8988T (cell line): ENCODE measurements at places on chromosomes 3 and 15.

GRCh38 chr15:47885920-47886319 is 168.6 kb downstream of the SEMA6D start:
- DNase-seq: no peak

GRCh38 chr3:16372362-16373292 is 107.6 kb downstream of the OXNAD1 start:
- DNase-seq: no peak

GRCh38 chr15:29570948-29571791 is 251.1 kb downstream of the TJP1 start:
- peak; percentile 42 for DNase-seq

DNA sequence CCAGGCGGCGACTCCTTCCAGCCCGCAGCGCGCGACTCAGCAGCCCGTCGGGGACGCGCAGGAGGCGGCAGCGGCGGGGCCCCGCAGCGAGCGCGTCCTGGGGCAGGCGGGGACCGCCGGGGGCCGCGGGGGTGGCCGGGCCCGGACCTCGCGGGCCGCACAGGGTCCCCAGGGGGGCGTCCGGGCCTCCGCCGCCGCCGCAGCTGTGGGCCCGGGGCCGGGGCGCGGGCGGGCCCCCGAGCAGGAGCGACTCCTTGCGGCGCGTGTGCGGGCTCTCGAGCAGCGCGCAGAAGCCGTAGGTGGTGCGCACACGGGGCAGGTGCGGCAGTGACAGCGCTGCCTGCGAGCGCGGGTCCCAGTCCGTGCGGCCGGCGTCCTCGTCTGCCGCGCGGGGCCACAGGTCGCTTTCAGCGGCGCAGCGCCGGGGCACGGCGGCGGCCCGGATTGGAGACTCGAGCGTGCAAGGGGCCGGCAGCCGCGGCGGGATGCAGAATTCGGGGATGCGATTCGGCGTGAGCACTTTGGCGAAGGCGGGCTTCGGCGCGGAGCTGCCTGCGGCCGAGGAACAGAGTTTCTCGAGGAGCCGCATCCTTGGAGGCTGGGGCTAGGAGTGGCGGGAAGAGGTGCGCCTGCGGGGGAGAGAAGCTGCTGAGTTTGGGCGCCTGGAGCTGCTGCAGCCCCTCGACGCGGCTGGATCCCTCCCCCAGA is 535 bp downstream of the C2CD4B start:
- DNase-seq: peak; percentile 28

DNA sequence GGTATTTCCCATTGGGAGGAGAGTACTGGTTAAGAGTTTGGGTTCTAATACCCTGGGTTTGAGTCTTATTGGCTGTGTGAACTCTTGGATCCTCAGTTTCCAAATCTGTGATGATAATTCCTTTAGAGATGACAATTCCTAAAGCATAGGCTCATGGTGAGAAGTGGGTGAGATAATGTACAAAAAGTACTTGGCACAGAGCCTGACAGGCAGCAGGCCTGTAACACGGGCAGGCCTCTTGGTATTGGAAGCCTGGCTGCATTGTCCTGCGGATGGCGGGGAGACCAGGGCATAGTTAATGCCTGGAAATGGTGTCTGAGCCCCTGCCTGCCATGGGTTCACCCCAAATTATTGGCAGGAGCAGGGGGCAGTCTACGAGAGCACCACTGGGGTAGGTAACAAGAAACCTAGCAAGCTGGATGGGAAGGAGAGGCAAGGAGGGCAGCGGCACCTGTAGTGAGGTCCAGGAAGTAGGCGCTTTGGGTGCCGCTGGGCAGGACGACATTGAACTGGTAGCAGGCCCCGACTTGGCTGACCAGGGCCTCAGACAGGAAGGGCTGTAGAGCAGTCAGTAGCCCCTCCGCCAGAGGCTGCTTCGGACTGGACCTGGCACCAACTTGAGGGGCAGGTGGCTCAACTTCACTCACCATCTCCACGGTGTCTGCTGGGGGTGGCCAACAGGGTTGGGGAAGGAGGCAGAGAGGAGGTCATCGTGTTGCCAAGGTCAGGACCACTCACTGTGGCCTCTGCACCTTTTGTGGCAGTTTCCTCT is 7.7 kb downstream of the STOML1 start:
- no peak for DNase-seq

DNA sequence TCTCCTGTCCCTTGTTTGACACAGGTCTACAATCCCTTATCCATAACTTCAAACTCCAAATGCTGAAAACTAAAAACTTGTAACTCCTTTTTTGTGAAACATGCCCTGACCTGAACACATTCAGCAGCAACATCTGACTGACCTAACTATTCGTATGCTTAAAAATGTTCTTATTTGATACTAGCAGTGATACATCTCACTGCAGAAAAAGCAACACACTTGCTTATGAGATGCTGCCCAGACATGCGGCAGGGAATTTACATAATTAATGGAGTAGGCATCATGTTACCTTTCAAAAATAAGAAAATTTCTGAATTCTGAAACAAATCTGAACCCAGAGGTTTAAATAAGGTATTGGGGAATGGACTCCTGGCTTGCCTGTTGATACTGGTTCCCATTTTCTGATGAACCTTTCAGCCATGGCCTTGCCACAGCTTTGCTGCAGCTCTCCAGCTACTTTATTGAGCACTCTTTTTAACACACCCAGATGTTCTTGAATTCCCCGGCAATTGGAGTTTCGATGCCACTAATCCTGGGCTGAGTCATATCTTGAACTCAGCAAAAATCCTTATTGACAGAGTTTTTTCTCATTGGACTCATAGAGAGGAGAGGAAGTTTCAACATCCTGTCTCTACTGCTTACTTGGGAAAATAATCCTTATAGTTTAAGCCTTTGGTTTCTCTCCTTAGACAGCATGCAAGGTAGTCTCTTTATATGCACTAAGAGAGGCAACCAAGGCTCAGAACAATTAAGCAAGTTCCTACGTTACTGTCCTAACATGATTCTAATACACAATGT is 296.6 kb upstream of the LMCD1 start:
- no peak for DNase-seq

- no peak for DNase-seq
These were observed 34.7 kb downstream of the GRAMD1C start for GRCh38 chr3:113873293-113873692.

DNA sequence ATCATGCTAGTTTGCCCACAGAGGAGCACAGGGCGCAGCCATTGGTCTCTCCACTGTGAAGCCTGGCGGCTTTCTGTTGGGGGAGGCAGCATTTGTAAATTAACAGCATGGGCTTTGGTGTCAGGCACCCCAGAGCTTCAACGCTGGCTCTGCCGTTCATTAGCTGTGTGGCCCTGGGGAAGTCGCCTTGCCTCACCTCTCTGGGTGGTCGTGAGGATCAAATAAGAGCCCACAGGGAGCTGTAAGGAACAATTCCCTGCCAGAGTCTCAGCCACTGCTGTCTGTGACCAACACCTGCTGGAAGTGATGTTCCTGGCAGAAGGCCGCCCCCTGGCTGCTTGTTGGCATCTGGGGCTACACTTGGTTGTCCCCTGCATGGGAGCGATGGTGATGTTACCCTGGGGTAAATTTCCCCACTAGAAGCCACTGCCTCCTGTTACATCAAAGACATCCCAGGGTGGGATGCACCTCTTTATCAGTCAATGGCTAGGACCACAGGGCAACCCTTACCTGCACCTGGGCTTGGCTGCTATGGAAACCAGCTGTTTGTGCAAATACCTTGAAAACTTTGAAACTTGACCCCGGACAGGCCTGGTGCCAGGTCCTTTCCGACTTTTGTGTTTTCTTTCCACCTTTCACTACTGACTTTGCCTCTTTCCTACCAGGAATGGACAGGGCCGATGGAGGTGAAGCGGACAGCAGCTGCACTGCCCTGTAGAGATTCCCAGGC is 36.9 kb downstream of the DNASE1L3 start:
- peak; percentile 64 for DNase-seq

DNA sequence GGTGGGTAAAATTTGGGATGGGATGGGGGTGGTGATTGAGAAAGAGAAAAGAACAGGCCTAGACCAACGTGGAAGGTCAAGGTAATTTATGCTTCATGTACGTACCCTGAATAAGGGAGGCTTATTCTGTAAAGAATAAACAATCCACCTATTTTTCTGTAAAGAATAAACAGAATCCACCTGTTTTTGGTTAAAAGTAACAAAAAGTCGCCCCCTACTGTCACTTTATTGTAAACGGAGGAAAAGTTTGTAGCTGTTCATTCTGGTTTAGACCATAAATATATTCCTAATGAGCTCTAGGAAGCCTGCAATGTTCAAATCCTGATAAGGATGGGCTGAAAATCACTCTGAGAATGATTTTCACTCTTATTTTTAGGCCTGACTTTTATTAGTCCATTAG is 23.5 kb upstream of the SQOR start:
- no peak for DNase-seq

DNA sequence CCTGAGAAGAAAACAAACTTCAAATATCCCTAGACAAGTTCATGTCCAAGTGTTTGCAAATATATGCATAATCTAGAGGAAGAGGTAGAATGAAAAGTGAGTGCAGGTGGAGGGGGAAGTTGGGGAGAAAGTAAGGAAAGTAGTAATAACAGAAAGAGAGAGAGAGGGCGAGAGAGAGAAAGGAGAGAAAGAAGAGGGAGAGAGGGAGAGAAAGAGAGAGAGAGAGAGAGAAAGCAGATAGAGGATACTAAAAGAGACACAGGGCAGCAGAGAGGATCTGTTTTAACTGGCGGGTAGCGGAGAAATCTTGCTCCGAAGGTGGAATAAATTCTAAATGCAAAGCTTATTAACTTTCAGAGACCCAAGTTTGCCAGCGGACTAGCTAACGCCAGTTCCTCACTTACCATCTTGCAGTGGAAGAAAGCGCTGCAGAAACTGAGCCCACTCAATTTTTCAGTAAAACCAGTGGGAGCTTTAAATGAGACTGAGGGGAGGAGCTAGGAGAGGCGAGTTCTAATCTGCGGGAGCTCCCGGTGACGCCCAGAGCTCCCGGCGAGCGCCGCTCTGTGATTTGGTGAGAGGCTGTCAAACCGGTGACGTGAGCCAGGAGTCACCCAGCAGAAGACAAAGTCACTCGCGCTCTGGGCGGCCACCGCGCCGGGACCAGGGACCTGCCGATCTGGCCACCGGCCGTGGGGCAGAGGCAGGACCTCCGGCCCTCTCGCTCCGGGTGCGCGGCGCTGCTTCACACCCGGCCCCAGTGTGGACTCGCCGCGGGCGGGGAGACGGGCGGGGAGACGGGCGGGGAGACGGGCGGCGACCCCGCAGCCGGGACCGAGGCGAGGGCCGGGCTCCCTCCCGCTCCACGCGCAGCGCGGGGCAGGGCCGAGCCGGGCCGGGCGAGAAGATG is at the start of gene GMNC:
Gene GMNC (minus strand): TSS at position 486 of the 910 bp plus-strand sequence. CDS start 79 bp downstream, at position 407.
- peak; percentile 41 for DNase-seq

DNA sequence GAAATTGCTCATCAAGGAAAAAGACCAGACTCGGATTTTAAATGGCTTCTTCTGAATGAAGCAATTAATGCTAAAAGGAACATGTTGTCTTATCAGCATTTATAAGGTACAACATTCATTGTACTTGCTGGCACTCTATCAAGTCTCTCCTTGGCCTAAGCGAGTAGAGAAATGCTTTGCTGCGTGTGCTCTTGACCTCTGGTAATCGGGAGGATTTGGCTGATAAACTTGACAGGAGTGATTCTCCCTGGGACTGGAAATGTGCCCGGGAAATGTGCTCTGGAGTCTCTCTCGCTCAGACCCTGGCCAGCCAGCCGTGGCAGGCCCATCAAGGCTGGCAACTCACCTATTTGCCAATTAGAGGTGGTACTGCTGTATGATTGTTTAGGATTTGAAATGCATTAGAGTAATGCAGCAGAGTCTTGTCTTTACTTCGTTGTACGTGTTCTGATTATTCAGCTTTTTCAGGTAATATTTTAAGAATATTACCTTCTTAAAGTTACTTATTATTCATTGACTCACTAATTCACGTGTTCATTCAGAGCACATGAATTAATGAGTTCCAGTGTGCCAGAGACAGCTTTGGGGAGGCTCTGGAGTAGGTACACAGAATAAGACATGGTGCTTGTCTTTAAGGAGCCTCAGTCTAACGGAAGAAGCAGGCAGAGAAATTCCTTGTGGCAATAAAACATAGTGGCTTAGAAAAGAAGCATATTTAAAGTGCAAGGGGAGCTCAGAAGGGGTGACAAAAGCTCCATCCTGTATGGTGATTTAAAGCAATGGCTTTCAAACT is 48.0 kb upstream of the TPRG1 start:
- DNase-seq: no peak

DNA sequence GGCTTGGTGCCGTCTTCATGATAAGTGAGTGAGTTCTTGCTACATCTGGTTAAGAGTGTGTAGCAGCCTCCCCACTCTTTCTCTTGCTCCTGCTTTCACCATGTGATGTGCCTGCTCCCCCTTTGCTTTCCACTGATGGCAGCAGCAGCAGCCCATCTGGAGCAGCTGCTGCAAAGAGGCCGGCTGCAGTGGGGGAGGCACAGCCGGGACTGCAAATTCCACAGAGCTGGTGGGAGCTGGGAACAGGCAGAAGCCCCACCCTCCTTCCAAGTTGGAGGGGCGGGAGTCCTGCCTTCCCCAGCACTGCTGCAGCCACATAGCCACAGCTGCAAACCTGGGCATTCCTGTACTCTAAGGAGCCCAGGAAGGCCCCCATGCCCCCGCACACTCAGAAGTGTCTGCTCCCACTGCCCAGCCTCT is 62.8 kb upstream of the IMPG2 start:
- DNase-seq: no peak

- no peak for DNase-seq
These were observed 543.6 kb upstream of the CFAP20DC start for GRCh38 chr3:59593380-59593779.
